ENCODE measurements at places on chromosomes 3 and 15.
A peak's percentile ranks its signal among the peaks of the same experiment; 100 is the strongest.

DNA sequence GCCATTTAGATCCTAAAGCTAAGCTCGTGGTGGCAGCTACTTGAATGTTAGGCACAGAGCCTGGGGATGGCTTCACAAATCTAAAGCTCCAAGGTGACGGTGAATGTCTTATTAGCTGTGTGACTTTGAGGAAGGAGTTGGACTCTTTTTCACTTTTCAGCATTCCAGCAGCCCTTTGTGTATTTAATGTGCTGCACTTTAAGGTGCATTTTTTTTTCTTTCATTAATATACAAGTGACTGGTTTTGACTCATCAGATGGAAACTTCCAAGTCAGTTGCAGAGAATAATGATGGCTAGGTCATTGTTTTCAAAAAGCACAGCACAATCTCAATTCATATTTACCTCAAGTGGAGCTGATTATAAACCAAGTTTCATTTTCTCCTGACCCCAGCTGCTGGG lies 55.8 kb downstream of the TMED3 start:
- DNase-seq: no peak

- DNase-seq: no peak
These were observed 167.6 kb downstream of the TLE3 start for GRCh38 chr15:69929905-69930630.

GRCh38 chr3:44870375-44871061 lies 3.9 kb upstream of the TGM4 start:
- no peak for DNase-seq

- DNase-seq: peak; percentile 3
These were observed 58.4 kb downstream of the NME9 start for GRCh38 chr3:138271189-138271794.

DNA sequence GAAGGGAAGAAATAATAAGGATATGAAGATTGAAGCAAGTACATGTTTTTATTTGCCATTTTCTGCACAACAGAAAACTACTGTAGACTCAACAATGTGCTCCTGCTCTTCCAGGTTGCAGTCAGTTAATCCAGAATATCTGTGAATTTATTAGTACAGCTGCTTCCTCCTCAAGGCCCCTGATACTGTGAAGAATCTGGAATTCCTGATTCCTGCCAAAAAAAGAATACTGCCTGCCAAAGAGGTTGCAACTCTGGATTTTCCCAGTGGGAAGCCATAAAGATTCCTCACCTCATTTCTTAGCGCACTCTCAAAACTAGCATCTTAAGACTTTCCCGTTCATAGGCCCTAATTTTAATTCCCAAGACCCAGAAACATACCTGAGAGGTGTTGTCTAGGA lies 33.6 kb upstream of the LRRC3B start:
- DNase-seq: no peak

- no peak for DNase-seq
These were observed 50.1 kb upstream of the CAPN7 start for GRCh38 chr3:15155840-15156360.

DNA sequence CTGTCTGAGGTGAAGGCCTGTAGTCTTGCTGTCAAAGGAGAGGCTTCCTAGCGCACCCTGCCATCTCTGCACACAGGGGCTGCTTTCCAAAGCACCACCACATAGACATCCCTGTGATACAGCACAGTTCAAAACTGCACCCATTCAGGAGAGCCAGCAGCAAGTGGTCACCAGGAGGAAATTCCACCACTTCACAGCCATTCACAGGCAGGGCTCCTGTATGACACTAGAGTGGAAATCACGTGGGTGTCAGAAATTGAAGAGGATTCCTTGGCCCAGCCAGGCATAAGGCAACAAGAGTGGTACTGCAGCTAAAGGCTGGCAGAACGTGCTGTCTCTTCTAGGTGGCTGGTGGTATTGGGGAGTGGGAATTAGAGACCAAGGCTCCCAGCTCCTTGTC lies 102.8 kb downstream of the RFTN1 start:
- DNase-seq: no peak

- peak; percentile 26 for DNase-seq
These were observed 26.9 kb upstream of the ATG7 start for GRCh38 chr3:11245276-11245675.

- no peak for DNase-seq
These were observed 88.6 kb downstream of the ATP2B2 start for GRCh38 chr3:10416730-10417300.

GRCh38 chr3:42720126-42720525 lies 17.5 kb upstream of the HHATL start:
- no peak for DNase-seq

DNA sequence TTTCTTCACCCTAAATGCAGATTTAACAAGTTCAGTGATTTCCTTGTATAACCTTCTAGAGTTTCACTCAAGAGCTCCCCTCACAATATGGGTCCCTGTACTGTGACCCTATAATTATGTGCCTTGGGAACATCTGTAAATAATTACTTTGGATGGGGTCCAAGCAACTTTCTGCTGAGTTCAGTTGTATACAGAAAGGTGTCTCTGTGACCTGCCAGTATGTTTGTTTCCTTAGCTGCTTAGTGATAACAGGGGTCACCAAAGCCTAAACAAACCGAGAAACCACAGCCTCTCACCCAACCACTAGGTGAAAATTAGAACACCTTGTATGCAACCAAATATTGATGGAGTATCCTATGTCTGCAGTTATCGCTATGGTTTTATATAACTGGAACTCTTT lies 29.8 kb upstream of the SLC25A36 start:
- no peak for DNase-seq

- no peak for DNase-seq
These were observed 82.6 kb upstream of the SMAD3 start for GRCh38 chr15:66982816-66983215.

DNA sequence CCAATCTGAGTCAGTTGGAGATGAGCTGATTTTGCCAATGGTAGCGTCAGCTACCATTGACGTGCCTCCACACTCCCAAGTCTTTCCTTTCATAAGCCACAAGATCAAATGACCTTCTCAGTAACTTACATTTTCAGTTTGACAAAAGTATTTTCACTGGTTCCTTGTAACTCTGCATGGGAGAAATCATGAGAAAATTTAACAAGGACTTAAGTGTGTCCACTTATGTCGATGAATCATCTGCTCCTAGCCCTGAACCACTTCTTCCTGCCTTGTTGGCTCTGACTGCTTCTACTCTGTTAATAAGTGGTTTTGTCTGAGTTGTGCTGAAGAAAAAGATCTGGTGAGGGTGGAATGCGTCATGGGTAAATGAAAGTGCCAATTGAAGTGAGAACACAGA lies 101.2 kb downstream of the NFKBIZ start:
- peak; percentile 58 for DNase-seq

DNA sequence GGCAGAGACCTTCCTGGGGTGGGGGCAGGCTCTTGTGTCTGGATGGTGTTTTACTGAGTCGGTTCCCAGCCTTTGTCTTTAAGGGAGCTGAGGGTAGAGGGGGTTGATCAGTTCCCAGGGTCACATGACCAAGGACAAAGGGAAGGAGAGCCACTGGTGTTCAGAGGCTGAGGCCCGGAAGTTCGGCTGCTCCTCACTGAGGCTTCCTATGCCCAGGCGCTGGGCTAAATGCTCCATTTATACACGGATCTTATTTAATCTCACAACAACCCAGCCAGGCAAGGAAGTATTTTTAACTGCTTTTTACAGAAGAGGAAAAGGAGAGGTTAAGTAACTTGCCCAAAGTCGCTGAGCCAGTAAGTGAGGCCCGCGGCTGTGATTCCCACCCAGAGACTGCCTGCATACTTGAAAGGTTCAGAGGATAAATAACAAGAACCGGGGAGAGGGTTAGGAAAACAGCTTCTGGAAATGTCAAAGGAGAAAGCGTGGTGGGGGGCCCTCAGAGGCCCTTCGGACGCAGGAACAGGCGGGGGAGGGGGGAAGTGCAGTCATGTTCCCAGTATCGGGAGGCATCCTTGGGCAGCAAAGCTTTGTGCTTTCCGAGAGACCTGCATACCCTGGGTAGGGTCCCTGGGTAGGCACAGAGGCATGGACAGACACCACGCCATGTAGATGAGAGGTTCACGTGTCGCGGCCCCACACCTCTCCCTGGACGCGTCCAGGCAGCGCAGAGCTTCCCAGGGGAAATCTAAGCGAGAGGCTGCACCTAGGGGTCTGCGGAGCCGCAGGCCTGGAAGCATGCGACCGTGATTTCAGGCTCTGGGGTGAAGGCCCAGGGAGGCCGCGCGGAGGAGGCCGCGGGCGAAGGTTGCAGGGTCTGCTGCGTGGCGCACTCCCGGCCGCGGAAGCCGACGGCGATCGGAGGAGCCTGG lies 21.3 kb downstream of the EPHB3 start:
- DNase-seq: no peak

- no peak for DNase-seq
These were observed 149.5 kb downstream of the EPHA3 start for GRCh38 chr3:89256882-89257281.

- DNase-seq: no peak
These were observed 5.3 kb downstream of the SEMA7A start for GRCh38 chr15:74428442-74428787.

DNA sequence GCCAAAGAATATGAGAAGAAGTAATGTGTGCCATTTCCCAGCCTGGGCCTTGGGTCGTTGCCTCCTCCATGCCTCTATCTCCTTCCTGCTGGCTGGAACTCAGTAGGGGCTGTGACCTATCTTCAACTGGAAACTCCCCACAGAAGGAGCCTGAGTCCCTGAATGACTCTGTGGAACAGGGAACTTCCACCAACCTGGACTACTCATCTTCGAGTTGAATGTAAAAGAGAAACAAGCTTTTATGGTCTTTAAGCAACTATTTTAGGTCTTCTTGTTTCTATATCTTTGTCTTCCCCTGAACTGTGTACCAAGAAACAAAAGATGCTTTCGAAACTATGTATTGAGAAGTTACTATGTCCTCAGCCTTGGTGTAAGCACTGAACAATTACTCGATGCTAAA lies 355.3 kb upstream of the NR2F2 start:
- no peak for DNase-seq

DNA sequence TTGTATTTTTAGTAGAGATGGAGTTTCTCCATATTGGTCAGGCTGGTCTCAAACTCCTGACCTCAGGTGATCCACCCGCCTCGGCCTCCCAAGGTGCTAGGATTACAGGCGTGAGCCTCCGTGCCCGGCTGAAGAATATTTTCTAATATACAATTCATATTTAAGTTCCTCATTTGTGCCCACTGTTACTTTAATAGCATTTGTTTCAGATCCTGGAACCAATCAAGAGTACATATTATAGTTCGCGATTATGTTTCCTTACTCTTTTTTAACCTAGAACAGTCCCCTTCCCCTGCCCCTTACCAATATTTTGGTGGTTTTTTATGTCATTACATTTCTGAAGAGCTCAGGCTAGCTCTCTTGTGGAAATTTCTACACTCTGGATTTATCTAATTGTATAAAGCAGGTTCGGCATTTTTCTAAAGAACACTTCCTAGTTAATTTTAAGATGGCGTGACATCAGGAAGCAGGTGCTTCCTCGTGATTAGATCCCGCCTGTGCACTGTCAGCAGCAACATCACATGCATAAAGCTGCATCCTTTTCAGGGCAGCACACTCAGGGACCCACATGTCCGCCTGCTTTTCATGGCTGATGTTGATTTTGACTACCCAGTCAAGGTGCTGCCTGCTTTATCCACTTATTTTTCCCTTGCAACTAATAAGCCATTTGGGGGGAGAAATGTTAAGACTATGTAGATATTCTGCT lies 88.7 kb upstream of the EPHB3 start:
- DNase-seq: no peak

GRCh38 chr3:112472691-112473090 lies 26.6 kb downstream of the BTLA start:
- no peak for DNase-seq

GRCh38 chr3:78022232-78022631 lies 982.3 kb downstream of the ROBO2 start:
- DNase-seq: no peak

- DNase-seq: no peak
These were observed 7.1 kb downstream of the RMDN3 start for GRCh38 chr15:40747685-40748631.

- DNase-seq: no peak
These were observed 37.1 kb downstream of the ANAPC13 start for GRCh38 chr3:134448664-134449063.

- peak; percentile 62 for DNase-seq
These were observed 112.1 kb upstream of the ICE2 start for GRCh38 chr15:60590935-60591495.

- DNase-seq: peak; percentile 73
These were observed 276.6 kb downstream of the RPLP1 start for GRCh38 chr15:69729167-69729748.

DNA sequence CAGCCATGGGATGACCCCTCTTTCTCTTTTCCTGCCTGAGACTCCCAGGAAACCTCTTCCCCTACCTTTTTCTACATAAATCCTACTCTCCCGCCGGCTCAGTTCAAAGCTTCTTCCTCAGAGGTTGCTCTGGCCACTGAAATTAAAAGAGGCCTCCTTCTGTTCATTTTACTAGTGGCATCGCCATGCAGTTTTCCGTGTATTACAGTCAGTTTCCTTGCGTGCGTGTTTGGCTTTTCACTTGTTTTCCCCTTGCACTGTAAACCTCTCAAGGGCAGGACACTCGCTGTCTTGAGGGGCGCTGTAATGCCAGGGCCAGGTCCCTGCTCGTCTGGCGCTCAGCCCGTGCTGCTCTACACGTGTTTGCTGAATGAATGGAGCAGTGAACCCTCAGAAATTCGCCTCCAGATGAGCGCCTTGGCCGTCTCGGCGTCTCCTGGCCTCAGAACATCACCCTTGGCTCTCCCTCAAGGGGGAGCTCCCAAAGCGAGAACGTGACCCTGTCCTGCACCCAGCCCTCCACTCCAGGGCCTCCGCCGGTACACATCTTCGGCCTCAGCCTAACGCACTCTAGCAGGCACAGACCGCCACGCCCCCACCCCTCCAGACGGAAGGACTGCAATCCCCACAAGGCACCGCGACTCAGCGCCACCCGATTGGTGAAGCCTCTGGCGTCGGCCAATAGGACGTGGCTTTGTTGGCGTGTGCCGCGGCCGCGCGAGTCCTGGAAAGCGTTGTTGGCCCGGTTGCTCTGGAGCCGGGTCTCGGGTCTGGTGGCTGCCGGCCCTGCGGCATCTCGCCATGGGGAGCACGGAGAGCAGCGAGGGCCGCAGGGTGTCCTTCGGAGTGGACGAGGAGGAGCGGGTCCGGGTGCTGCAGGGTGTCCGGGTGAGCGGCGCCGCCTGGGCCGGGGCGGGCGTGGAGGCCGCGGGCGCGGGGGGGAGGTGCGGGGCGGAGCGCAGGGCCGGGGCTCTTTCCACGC lies at the start of gene CHCHD6:
Gene CHCHD6, plus strand, starts transcription at position 729 of the 982 bp plus-strand sequence. Its CDS starts 73 bp downstream, at position 802.
- peak; percentile 97 for DNase-seq

- DNase-seq: no peak
These were observed 70.4 kb downstream of the CBLB start for GRCh38 chr3:105798381-105798934.

- no peak for DNase-seq
These were observed 1145.5 kb downstream of the TBL1XR1 start for GRCh38 chr3:176051766-176052165.

DNA sequence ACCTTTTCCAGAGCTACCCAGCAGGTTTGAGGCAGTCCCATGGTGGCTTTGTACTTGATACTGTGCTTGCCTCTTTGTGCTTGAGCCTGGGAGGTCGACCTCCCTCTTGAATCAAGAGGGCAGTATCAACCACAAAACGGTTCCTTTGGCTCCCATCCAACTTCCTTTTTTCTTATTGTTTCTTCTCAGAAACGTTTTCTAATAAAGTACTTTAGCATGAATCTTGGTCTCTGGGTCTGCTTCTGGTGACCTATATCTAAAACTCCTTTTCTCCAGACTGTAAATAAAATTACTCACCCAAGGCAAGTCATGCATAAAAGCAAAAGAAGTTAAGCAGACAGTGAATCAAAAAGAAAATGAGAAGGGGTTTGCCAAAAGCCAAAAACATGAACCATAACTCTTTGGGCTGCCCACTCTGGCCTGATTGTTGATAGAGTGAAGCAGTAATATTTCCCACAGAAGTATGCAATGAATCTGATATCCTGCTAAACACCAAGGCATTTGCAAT lies 112.2 kb upstream of the SLC4A7 start:
- peak; percentile 63 for DNase-seq
